ENCODE measurements at places on chromosomes 7 and 10.

DNA sequence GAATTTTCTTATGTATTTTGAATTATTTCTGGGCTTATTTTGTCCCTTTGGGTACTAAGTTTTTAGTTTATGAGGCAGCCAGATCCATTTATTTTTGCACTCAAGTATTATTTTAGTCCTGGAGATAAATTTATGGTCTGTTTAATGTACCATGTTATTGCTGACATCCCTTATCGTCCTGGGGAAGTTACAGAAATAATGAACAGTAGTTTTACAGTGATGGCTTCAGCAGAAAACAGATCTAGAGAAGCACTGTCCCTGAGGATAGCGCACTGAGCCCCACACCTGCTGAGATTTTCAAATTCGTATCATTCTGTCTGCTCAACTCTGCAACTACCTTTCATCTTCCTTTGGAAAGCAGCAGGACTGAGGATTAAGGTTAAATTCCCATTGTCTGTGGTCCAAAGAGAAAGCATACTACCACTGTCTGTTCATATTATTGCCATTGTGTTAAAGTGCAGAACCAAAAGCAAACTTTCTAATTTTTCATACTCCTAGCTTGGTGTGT lies 168.3 kb downstream of the SNX13 start:
- DNase-seq, result no peak

- DNase-seq, result peak; percentile 60
These were observed 10.6 kb downstream of the DBF4 start for GRCh38 chr7:87886875-87887274.

DNA sequence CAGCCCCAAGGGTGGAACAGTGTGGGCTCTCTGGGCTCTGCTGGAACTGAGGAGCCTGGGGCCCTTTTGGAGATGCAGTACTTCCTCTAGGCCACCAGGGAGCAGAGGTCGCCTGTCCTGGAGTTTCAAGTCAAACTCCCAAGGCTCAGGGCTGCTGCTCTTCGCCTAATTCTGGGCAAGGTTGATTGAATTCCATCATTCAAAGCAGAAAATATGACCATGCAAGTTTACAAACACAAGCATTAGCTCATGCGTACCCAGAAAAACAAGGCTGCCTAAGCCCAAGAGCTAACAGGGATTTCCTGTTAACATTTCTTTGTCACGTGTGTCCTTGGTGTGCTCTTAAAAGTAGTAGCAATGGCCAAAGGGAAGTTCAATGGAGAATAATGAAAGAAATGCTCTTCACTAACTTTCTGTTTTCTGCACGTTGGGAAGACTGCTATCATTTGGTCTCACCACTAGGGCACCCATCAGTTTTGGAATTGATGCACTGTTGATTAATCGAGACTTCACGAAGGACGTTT lies 20.1 kb downstream of the LDB3 start:
- DNase-seq, result peak; percentile 77

GRCh38 chr7:21412957-21413356 lies 14.9 kb upstream of the SP4 start:
- peak; percentile 93 for DNase-seq

- no peak for DNase-seq
These were observed 231.5 kb downstream of the ELFN1 start for GRCh38 chr7:1901431-1902210.

DNA sequence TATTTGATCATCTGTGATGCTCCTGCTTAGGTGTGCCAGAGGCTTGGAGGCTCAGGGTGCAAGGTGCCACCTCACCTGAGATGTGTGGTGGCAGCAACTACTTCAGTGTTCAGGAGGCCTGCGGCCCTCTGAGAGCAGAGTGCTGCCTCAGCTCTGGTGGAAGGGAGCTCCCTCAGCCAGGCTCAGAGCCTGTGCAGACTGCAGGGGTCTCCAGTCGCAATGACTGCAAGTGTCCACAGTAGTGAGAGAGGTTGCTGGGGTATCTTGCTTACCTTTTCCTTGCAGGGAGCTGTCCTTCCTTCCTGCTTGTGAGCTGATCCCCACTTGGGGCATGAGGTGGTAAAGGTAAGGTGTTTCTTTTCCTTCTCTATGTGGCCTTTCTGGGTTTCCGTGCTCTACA lies 131.0 kb upstream of the GAD2 start:
- DNase-seq, result no peak
